ENCODE measurements at places on chromosomes 5 and 9.

GRCh38 chr9:89759572-89759971 is 154.8 kb downstream of the GADD45G start:
- no peak for DNase-seq

GRCh38 chr5:115626445-115626823 is 598 bp upstream of the TMED7 start:
- no peak for DNase-seq

- no peak for DNase-seq
Measured at GRCh38 chr5:176792655-176793342, 17.6 kb upstream of the UNC5A start.

DNA sequence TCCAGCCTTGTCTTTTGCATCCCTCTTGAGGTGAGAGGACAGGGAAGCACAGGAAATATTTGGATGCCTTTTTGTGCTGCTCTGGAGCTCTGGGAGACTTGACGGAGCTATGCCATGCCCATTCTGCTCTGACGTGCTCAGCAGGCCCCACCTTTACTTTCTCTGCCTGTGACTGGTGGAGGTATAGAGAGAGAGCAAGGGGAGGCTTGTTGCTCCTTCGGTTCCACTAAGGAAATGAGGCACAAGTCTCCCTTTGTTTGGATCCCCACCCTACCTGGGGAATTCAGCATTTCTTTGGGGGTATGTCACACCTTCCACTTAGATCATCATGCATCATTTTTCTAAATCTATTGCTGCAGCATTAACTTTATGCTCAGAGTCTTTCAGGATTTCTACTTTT is 121.8 kb upstream of the CNTLN start:
- DNase-seq, result no peak

DNA sequence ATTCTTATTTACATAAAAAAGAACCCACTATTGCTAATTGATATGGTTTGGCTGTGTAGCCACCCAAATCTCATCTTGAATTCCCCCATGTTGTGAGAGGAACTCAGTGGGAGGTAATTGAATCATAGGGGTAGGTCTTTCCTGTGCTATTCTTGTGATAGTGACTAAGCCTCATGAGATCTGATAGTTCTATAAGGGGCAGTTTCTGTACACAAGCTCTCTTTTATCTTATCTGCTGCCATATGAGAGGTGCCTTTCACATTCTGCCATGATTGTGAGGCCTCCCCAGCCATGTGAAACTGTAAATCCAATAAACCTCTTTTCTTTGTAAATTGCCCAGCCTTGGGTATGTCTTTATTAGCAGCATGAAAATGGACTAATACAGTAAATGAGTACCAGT is 58.2 kb upstream of the PRR16 start:
- no peak for DNase-seq

DNA sequence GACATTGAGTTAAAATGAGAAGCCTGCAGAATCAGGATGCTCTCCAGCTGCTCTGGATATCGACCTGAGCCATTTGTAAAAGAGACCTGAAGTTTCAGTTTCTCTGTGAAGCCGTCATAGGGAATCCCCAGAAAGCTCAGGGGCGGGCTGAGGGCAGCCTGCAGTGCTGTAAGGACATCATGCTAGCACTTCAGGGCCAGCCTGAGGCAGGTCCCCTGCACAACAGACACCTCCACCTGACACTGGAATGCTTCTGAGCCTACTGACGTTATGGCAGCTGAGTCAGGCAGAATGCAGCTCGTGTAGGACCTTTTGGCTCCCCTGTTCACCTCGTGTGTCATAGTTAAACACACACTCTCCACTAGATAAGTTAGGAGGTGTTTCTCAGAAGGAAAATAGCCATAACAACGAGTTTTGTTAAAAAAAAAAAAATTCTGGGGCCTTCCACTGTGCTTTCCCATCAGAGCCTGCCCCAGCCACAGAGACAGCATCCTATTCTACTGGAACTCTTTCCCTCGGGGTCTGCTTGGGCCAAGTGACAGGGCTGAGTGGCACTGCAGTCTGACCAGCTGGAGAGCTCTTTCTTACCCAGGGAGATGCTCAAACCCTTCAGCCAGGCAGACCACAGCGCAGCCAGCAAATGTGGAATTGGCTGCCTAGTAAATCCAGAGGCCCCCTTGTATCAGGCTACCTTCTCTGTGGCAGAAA is 354.9 kb downstream of the DIRAS2 start:
- DNase-seq, result peak; percentile 5

- no peak for DNase-seq
Measured at GRCh38 chr5:55989860-55990259, 4.9 kb downstream of the IL6ST start.

DNA sequence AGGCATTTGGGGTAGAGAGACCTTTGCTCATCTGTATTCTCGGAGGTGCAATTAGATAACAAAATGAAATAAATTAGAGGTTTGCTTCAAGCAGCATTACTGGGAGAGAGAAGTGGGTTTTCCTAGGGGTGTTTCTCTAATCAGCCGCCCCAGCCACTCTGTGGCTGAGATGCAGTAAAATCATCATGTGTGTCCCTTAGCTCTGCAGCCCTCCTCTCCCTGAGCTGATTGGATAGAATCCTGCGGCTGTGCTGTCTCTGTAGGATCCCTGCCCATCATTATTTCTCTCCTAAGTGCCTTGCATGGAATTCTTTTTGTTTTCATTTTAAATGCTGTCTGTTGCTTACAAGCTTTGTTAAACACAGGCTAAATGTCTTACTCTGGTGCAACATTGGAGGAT is 171.4 kb downstream of the SH3GL2 start:
- DNase-seq, result no peak

DNA sequence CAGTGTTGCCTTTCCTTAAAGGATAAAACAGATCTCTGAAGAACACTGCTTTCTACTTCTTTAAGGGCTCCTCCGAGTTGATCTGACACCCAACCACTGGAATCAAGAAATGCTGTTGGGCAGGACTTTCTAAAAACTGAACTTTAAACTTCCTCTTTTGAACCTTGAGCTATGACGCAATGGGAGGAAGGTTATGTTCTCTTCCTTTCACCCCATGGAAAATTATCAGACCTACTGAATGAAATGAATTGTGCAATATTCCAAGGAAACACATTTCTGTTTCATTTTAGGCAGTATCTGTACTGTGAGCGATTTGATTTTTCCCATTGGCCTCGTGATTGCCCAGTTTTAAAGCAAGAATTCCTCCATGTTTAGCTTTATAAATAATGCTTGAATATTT is 206.0 kb upstream of the PRR16 start:
- no peak for DNase-seq

GRCh38 chr5:146848133-146848532 is 30.4 kb downstream of the PPP2R2B start:
- DNase-seq, result no peak

DNA sequence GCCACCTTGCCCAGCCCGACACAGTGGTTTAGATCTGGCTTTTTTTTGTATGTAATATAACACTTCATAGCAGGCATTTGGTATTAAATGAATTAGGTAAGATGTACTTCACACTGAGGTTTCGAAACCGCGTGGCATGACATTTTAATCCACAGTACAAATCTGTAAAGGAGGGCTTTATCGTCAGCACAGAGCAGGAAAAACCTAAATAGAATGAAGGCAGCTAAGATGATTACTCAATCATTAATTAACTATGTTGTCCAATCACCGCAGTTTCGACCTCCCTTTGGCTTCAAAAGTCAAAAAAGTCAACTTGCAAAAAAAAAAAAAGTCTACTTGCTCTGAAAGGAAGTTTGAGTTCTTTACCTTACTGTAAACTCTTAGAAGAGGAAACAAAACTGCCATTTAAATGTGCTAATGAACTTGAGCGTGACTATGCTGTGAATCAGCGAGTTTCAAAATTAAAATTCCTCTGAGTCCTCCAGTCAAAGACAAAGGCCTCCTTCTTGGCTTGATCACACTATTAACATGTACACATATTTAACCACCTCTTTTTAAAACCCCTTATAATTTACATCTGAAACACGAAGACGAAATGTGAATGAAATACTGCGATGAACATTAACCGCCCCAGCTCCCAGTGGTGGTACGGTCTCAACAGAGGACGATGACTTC is 698 bp upstream of the SEC24A start:
- no peak for DNase-seq

DNA sequence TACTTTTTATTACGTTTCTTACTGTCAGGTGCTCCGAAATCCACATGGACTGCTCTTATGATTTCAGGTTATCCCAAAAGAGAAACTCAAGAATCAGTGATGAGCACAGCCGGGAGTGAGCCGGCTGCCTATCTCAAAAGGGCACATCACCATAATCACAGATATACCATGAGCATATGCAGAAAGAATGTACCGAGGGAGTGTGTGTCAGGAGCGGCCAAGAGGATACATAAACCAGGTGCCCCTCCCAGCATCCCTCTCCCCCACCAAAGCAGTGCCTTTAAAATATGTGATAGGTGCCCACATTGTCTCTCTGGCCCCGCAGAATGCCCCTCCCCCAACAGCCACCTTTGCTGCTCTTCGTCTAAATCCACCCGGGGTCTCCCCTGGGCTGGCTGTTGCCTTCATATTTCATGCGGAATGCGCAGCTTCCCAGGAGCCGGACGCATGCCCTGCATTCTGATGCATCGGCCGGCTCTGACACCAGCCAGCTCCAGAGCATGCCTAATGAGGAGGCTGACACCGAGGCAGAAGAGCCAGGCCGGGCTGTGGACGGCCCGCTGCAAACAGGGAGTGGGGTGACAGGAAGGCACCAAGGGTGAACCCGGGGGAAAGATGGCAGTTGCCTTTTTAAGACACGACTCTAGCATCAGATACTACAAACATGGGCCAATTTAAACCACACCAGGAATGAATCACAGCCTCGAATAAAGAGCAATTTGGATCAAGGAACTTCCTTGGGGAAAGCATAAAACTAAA is 652.3 kb downstream of the BNC2 start:
- DNase-seq, result no peak

GRCh38 chr5:97489010-97489840 is 306.2 kb upstream of the RIOK2 start:
- DNase-seq, result no peak

GRCh38 chr5:5504325-5504724 is 81.8 kb downstream of the ICE1 start:
- DNase-seq, result no peak

- DNase-seq, result no peak
Measured at GRCh38 chr9:82535432-82535998, 527.4 kb downstream of the RASEF start.

- no peak for DNase-seq
Measured at GRCh38 chr9:28866951-28867350, 1293.7 kb upstream of the C9orf72 start.

DNA sequence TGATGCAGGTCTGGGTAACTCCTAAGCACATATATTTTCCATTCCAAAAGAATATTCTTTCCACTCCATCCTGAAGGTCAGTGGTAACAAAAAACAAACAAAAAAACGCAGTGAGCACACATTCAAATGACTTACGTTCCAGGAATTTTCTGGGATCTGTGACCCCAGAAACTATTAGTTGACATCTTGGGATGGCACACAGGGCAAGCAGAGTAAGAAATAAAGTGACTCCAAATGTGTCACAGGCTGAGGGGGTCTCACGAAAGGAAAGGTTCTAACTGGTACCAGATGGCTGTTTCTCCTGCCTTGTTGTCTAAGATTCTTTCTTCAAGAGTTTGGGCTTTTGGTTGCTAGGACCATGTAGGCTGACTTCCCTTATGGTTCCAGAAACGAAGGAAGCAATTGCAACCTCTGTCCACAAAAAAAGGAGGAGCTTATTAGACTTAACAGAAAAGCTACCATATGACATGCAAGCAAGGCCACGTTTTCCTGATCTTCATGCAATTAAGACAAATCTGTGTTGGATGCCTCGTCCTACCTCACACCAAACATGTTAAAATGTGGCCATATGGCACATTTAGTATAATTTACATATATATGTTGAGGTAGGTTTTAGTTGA is 32.7 kb downstream of the PTGS1 start:
- DNase-seq, result no peak

- no peak for DNase-seq
Measured at GRCh38 chr5:66645039-66645438, 48.8 kb downstream of the MAST4 start.

GRCh38 chr9:83423815-83424707 is 114.1 kb downstream of the FRMD3 start:
- no peak for DNase-seq

- no peak for DNase-seq
Measured at GRCh38 chr9:14403081-14403480, 89.1 kb upstream of the NFIB start.

DNA sequence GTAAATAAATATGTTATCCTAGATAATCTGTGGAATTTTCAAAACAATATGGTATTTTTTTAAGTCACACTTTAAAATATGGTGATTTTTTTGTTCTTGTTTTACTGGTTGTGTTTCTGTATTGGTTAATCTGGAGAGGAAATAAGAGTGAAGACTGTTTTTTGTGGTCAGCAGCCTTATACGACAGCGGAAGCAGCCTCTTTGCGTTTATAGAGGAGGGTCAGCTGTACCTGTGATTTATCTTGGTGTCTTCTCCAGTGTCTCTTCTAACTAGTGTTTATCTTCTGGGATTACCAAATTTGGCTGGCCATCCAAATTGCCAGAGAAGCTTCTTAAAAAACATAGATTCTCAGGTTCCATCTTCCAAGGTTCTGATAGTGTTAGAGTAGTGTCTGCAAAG is 58.7 kb downstream of the ICE1 start:
- DNase-seq, result no peak

DNA sequence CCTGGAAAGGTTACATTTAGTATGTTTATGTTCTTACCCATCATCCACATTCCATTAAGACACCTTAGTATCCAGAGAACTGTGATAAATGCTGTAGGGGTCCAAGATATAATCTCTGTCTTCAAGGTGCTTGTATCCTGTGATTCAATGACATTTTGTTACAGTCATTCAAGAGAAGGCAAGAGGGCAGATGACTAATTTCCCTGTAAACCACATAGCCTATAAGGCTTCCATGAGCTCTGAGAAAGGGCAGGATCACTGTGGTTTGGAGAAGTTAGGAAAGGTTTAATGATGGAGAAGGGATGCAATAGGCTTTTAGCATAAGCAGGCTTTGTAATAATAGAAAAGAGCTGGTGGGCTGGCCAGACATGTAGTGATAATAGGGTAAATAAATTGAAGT is 40.0 kb downstream of the PAPPA start:
- no peak for DNase-seq

DNA sequence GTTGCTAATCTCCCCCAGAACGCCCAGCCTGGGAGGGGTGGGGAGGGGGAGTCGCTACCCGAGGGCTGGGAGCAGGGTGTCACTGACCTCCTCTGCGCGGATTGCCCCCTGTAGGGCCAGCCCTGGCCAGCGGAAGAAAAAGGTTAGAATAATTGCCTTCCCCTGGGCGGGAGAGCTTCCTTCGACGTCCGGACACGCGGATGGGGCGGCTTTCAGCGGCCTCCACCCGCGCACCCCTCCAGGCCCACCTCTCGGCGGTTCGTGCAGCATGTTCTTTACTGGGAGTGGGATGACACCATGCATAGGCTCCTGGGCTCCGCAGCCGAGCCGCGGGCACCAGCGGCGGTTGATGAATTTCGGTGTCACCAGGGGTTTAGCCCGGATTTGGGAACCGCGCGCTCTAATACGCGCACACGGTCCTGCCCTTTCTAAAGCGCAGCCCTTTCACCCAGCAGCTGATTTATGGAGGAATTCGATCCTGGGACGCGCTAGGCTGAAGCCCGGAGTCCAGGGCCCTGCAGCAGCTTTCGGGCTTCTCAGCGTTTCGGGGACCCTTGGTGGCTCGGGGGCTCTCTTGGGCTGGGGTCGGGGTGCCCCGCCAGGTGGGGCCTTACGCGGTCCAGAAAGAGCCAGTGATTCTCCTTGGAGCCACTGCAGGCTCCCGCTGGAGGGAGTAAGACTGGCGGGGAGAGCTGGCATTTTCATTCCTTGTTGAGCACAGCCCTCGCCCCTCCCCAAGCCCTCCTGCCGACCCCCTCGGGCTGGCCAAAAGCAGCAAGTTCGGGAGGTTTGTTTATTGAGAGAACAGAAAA is 10.1 kb downstream of the LMX1B start:
- DNase-seq, result no peak
